Stimulated activated CD4-positive, alpha-beta T cell treated with anti-CD3 and anti-CD28 coated beads, Interleukin-12 subunit alpha, Interleukin-12 subunit beta, amount 100 ng/mL, for 24 hours (primary cell): ENCODE measurements at places on chromosomes 4 and X.

- DNase-seq, result no peak
Measured at GRCh38 chr4:144298519-144298918, 158.0 kb upstream of the GYPA start.

GRCh38 chr4:182175788-182176519, 67.2 kb upstream of the TENM3 start:
- no peak for DNase-seq

DNA sequence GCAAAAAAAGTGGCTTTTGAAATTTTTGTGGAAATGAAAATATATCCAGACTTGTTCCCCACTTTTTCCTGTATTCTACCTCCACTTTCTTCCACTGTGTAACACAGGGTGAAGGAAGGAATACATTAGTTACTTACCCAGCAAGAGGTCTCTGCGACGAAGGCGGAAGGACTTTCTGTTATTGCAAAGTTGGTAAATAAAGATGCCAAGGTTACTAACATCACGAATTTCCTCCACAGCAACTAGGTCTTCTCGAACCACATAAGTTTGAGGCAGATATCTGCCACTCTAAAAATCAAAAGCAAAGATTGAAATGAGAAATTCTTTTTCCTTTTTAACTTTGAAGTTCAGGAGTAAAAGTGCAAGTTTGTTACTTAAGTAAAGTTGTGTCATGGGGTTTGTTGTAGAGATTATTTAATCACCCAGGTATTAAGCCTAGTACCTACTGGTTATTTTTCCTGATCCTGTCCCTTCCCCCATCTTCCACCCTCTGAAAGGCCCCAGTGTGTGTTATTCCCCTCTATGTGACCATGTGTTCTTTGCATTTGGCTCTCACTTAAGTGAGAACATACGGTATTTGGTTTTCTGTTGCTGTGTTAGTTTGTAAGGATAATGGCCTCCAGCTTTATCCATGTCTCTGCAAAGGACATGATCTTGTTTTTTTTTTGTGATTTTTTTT, 5.8 kb downstream of the ITM2A start:
- DNase-seq, result no peak

GRCh38 chrX:49876750-49877149, 2.5 kb upstream of the USP27X start:
- no peak for DNase-seq

DNA sequence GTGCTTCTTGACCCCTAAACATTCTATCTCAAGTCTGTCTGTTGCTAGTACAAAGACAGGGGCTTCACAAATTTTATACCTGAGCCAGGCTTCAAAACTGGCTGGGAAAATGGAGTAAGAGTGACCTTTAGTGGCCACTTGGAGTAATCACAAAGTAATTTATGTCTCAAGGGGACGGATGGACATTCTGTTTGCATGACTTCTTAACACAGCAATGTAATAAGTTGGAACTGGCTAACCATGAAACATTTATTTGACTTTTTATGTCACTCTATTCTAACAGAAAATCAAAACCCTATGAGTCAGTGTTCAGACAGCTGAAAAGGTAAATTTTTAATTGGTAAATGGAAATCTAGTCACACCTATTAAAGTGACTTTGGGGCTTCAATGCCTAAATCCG, 600.6 kb downstream of the ANKRD50 start:
- DNase-seq, result no peak

- DNase-seq, result no peak
Measured at GRCh38 chrX:50152456-50152855, 48.4 kb downstream of the AKAP4 start.

- no peak for DNase-seq
Measured at GRCh38 chr4:22719218-22719617, 26.5 kb downstream of the GBA3 start.

DNA sequence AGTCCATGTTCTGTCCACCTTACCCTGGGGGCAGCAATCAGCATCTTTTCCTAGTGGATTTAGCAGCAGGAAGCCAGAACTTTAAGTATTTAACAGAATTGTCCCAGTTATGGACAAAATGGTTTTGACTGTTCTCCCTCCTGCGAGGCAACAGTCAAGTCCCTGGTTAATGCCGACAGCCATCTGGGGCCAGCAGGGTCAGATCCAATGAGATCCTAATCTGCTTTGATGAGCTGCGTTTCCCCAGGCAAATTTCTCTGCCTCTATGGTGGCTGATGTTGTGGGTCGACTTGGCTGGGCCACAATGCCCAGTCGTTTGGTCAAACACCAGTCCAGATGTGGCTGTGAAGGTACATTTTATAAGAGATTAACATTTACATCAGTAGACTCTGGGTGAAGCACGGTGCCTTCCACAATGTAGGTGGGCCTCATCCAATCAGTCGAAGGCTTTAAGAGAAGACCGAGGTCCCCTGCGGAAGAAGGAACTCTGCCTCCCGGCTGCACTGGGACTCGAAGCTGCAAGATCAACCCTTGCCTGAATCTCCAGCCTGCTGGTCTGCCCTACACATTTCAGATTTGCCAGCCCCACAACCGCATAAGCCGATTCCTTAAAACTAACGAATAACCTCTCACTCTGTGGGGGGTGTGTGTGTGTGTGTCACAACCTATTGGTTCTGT, 89.0 kb upstream of the C4orf50 start:
- DNase-seq, result no peak

- no peak for DNase-seq
Measured at GRCh38 chrX:69038816-69039215, 126.4 kb downstream of the PJA1 start.

DNA sequence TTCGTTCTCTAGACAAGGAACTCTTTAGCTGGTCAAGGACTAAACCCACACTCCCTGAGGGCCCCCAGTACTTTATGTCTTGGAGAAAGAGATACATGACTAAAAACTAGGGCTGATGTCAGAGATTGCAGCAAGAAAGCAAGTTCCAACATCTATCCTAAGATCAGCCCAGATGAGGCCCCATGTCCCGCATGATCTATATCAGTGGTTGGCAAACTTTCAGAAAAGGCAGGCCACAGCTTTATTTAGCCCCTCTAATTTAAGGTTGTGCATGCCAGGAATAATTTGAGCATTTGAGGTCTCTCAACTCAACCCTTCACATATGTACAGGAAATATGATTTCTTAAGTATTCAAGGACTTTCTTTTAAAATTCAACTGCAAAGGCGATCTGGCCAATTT, 44.1 kb upstream of the FRMD7 start:
- no peak for DNase-seq

DNA sequence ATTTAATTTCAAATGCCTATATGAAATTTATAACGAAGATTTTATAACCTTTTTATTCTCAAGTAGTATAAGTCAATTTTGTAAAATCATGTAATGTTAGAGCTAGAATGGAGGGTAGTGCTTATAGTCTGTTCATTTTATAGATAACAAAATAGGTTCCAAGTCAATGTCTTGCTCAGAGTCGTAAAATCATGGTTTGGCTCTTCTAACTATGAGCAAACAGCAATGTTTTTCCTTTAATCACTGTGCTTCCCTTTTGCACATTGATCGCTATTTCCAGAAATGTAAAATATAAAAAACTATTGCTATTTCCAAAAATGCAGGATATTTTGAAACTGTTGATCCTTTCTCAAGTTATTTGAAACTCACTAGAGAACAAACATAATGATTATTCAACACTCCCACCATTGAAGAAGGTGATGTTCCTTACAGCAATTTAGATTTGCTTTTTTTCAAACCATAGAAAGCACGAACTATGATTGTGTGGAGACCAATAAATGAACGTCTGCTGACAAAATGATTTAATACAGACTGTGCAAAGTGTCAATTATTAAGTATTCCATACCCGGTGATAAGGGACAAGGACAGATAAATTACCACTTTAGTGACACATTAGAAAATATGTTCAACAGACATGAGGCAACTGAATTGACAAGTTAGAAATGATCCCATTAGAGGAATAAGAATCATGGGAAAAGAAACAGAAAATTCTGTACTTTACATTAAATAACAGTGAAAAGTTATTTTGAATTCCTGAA, 412.1 kb upstream of the TECRL start:
- no peak for DNase-seq

DNA sequence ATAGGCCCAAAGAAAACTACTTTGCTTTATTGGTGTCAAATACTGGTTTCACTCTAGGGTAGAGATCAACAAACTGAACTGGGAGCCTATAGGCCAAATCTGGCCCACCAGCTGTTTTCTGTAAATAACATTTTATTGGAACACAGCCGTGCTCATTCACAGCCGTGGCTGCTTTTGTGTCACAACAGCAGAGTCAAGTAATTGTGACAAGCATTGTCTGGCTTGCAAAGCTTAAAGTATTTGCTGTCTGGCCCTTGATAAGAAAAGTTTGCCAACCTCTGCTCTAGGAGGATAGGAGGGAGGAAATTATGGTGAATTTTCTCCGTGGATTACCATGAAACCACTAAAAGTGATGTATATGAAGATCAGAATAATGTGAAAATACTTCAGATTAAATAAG, 53.4 kb downstream of the GPAT3 start:
- no peak for DNase-seq

GRCh38 chrX:19906293-19906692, 18.9 kb upstream of the SH3KBP1 start:
- no peak for DNase-seq

DNA sequence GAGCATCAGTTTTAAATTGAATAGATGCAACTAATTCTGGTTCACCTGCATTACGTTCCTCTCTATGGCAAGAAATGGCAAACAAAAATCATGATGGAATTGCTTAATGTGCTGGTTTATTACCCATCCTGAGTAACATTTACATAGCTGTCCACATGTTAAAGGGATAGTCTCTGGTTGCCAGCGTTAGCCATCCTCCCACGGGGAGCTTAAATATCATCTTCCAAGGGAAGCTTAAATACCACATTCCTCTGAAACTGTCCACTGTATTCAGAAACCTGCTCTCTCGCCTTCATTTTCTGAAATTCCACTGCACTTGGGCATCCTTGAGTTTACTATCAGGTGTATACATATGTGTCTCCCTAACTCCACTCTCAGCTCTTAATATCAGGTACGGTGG, 586.6 kb downstream of the TLL1 start:
- no peak for DNase-seq

DNA sequence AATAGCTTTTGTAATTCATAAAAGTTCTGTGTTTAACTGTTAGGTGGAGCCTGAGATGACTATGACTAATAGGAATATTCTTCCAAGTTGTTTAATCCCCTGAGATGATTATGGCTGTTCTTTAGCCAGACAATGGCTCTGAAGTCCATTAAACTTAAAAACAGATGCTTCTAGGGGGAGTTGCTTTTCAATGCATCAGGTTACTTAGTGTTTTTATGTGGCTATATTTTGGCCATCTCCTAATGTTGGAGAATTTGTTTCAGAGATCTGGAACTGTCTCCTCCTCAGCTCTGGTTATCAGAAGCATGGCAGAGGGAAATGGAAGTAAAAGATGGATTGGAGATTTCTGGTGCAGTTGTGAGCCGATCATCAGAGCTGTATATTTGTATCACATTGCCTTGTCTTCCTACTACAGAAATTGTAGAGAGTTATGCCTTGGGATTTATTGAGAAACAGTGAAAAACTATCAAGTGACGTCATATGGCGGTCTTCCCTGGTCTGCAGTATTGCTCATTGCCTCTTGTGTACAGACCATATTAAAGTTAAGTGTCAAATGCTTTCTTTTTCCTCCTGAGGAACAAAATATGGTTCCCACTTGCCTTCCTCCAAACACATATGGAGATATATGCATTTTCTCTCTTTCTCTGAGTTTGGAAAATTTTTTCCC, 29.8 kb downstream of the SGMS2 start:
- DNase-seq, result no peak

- DNase-seq, result no peak
Measured at GRCh38 chrX:151505796-151506195, 57.7 kb upstream of the PASD1 start.

- DNase-seq, result no peak
Measured at GRCh38 chr4:168864821-168865541, 145.1 kb downstream of the CBR4 start.

DNA sequence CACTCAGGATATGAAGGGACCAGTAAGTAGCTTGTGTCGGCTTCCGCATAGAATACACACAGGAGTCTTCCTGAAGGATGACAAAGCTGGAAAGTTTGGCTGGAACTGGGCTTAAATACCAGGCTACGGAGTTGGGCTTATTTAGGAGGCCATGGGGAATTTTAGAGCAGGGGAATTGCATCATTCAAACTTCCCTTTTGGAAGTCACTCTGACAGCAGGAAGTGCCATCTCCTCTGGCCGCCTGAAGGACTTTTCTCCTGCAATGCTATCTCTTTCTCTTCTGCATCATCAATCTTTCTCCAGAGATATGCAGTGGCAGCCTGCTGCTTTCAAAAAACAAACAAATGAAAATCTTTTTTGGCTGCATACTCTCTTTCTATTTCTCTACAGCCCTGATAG, 48.4 kb upstream of the PAK3 start:
- no peak for DNase-seq

GRCh38 chrX:43481576-43481975, 174.5 kb upstream of the MAOA start:
- no peak for DNase-seq

GRCh38 chr4:140968371-140968770, 164.9 kb downstream of the RNF150 start:
- DNase-seq, result no peak

- no peak for DNase-seq
Measured at GRCh38 chrX:13226214-13226613, 93.6 kb downstream of the ATXN3L start.
